ENCODE measurements at places on chromosomes 12 and 14. TPM values are rescaled to one million over a fixed set of nuclear protein-coding genes. Genes with fewer than 3 reads are reported as not detected.

KRT76 gene
- not detected for total RNA-seq

DNA sequence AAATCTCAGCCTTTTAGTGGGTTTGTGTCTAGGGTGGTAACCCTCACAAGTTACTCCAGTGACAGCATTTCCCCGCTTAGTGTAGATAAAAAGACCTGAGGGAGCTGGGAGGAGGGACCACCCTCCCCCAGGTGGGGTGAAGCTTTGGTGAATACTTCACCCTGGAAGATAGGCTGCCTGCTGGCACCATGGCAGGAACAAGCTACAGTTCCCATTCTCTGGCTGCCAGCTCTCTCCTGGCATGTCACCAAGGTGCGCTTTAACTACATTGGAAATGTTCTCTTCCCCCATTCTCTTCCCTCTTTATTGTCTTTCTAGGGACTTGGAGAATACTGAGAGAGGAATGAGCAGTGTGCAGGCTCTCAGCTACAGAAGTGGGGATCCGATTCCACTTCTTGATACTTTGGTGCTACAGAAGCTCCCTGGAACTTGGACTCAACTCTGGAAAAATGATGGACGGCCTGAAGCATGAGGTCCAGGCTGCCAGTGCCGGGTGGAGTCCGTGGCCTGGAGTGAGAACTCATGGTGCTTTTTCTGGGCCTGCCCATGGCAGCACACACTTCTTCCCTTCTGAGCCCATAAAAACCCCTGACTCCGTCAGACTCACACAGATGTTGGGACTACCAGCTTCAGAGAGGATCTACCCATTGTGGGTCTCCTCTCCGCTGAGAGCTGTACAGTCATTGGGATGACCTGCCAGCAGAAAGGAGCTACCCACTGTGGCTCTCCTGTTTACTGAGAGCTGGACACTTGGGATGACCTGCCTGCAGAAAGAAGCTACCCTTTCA lies 198.0 kb downstream of the ADGRD1 start:
- no peak for DNase-seq

DNA sequence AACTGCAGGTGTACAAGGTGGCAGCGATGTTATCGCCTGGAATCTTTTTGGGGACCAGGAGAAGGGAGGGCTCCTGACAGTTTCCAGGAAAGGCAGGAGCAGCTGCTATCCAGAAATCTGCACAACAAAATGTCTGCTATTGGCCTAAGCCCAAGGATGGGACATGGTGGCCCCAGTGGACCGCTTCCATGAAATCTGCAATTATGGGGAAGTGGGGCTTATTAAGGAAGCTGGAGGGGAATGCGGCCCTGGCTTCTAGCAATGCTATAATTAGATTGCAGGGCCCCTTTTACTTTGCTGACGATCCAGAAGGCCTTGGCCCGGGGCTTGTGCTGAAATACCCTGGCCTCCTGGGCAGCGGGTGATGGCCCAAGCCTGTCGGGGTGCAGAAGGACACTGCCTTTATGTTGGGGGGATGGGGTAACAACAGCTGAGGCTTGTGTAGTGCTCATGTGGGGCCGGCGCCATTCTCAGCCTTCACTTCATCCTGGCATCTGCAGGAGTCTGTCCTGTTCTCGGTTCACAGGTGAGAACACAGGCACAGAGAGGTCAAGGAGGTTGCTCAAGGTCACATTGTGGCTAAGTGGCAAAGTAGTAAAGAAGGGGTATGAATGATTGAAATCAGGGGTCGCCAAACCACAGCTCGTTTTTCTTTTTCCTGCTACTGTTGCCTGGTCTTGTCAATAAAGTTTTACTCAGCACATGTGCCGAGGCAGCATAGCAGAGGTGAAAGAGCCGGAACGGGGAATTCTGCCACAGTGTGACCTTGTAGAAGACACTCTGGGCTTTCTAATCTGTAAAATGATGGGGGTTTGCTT lies 153.5 kb downstream of the RBM19 start:
- no peak for DNase-seq

GRCh38 chr14:75156901-75157300 lies 19.5 kb downstream of the TMED10 start:
- no peak for DNase-seq

PIWIL1 gene
- total RNA-seq, result not detected

DNA sequence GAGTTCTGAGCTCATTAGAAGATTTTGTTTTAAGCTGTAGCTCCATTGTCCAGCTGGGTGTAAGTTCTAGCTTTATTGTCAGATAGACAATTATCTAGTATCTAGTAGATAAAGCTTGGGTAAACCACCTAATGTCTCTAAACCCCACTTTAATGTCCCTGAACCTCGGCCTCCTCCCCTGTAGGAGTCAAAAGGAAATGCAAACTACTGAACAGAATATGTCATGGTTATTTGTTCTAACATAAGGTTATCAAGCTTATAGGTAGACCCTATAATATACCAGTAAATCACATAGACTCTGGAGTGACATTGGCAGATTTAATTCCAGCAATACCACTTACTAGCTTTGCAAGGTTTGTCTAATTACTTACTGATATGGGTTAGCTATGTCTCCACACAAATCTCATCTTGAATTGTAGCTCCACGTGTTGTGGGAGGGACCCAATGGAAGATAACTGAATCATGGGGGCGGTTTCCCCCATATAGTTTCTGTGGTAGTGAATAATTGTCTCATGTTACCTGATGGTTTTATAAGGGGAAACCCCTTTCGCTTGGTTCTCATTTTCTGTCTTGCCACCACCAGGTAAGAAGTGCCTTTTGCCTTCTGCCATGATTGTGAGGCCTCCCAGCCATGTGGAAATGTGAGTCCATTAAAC lies 29.4 kb downstream of the BCAT1 start:
- DNase-seq, result no peak

DNA sequence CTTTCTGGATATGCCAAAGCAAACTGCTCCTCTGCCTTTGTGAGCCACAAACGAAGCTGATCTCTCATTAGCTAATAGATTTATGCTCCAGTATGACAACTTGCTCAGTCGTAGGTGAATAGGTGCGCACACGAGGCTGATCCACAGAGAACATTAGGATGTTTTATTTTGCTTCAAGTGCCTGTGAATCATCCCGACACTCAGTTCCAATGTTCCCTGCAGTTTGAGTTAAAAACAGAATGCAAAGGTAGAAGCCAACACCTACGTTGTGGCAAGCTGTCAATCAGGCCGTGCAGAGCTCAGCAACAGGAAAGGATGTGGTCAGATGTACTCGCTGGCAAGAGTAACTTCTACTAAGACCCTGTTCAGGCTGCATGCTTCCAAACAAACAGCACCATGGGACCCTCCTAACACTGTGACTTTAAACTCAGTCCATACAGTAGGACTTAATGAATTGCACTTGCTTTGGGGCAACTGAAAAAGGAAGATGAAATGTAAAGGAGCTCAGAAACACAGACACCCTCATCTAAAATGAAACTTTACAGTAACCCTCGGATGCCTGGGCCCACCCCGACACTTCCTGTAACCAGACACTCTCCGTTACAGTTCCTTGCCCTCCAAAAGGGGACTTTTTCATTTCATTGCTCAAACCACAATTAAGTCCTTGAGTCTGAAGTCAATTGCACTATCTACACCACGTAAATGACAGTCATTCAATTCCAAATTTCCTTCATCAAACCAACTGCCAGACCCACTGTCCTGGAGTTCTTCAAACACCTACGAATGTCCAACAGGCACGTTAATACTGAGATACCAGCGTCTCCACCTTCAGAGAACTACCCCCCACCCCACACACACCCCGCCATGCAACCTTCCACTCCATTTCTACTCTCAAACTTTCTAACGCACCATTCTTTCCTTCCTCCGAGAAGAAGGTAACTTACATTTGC lies 1.6 kb downstream of the CCDC88C start:
- DNase-seq, result no peak

- DNase-seq, result no peak
Measured at GRCh38 chr12:98935847-98936246, 290.8 kb downstream of the APAF1 start.
